ENCODE measurements at places on chromosomes 2 and 18.

DNA sequence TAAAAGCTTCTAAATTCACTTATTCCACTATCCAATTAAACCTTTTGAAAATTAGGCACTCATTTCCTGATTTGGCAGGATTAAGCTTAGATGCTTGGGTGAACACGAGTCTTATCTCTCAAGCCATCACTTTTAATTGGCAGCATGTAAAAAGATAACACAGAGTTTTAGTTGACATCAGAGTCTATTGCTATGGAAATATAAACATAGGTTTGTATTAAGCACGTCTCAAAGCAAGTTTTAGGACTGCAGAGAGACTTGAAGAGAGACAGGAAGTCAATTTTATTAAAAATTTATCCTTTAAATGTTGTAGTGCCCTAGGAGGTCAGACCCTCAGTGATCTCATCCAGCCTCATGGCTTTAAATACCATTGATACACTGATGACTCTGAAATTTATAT, 5.6 kb downstream of the RBKS start:
- DNase-seq = peak; percentile 54

DNA sequence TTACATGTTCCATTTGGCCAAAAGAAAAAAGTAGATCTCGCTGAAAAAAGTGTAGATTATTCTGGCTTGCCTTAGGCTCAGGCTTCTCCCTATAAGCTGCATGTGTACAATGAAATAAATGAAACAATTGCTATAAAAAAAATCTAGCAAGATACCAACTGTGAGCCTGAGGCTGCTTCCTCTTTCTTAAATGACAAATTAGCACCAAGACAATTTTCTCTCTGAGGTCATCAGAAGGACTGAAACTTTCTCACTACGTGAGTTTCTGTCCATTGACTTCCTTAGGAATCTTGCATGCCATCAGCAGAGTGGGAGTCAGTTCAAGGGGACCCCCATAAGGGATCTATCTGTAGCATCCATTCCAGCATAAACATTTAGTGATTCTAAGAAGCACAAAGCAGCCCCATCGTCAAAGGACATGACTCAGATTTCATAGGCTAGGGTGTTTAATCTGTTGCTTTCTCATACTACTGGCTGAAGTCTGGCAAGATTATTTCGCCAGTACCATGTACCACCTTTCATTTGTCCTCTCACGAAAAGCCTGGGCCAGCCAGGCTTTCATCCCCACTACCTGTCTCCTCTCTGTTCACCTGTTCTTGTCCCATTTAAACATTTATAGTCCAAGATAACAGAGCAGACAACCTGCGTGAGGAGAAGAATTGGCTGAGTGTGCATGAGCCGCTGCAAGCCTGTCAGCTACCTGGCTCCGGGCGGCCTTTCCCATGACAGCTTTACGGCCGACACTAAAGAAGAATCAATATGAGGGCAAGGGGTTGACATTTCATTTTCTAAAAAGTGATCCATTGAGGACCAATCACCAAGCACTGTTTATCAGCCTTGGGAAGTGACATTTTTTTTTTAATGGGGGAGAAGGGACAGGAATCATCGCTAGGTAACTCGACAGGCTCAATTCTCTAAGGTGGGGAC, 120.0 kb downstream of the EPHA4 start:
- no peak for DNase-seq

GRCh38 chr18:12333506-12334290, 25.7 kb downstream of the TUBB6 start:
- DNase-seq = no peak

GRCh38 chr18:68427951-68428401, 286.9 kb downstream of the TMX3 start:
- no peak for DNase-seq

DNA sequence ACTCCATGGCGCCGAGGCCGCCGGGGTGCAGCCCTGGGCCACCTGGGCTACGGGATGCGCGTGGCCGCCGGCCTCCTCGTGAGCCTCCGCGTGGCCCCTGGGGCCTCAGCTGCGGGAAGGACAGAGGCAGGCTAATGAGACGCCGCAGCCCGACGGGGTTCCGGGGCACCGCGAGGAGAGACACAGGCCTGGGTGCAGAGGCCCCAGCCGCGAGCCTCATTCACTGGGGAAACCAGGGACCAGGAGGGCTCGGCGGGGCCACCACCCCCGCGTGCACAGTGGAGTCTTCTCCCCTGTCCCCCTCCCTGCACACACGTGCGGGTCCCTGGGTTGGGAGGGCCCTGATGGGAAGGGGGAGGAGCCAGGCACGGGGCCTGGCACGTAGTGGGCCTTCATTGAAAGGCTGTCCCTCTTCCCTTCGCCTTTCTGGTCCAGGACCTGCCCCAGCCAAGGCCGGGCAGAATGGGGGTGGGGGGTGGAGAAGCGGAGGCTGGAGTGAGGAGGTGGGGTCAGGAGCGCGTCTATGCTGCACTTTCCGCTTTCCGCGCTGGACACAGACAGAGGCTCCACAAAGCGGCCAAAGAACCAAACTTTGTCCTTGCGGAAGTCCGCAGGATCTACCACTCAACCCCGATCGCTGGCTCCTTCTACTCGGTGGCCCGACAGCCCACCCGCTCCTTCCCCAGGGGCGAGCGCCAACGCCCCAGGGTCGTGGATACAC, 9.1 kb downstream of the ALPP start:
- DNase-seq = no peak

DNA sequence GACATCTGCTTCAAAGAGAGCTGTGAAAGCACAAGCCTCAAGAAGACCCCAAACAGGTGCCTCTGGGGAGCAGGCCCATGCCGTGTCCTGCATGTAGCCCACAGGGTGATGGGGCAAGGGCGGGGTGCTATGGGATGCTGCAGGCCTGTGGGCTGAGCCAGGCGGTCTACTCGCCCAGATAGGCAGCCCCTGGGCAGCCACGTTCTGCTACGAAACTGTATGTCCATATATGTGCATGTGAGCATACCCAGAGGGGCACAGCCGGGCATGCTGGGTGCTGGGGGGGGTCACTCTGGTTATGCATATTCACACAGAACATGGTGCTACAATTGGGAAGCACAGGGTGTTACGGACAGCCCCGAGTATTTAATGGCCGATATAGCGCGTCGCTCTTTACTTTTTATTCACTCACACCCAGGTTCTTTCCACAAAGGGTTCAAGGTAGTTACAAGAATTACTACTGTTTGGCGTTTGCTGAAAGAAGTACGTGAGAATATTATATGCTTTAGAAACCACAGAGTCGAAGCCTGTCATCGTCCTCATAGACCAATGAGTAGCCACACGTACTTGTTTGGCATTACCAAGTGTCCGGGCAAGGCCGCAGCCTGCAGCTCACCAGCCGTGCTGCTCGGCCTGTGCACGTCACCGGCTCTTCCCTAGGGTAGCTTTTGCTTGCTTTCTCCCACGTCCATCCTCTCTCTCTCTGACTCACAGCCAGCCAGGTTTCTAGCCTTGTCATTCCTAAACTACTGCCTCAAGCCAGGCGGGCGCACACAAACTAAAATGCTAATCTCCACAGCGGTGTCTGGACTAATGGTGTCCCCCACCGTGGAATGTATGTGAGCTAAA, 14.4 kb downstream of the MTERF4 start:
- no peak for DNase-seq

DNA sequence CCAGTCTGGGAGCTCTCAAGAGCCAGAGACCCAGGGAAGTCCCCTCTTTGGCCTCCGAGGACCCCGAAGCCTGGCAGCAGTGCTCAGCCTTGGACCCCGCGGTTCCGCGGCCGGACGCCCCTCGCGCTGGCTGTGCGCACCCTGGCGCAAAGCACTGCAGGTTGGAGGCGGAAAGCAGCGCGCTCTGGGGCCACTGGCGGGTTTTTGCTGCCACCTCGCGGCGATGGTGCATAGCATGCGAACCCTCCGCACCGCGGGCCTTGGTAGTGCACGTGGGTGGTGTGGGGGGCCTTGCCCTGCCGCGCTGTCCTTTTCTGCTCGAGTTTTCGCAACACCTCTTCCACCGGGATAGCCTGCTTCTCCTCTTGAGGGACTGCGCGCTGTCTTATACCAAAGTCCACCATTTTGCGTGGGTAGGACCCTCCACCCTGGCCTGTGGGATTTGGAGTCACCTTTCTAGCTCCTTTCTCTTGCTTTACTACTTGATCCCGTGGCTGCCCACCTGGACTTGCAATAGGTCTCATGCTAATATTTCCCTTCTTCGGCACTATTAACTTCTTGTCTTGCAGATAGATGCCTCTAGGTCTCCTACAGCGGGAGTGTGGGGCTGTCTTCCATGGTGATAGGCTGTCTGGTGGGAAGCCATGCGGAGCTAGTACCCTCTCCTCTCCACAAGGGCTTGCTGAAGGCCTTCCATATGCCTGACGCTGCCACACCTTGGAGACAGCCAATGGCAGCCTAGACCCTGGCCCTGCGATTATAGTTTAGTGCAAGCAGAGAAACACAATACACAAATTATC, 14.3 kb downstream of the SIX3 start:
- DNase-seq = peak; percentile 65

GRCh38 chr2:205171261-205171940, 510.9 kb upstream of the NRP2 start:
- no peak for DNase-seq

All from erythroblast (primary cell).